ENCODE measurements at places on chromosomes 4 and X.

DNA sequence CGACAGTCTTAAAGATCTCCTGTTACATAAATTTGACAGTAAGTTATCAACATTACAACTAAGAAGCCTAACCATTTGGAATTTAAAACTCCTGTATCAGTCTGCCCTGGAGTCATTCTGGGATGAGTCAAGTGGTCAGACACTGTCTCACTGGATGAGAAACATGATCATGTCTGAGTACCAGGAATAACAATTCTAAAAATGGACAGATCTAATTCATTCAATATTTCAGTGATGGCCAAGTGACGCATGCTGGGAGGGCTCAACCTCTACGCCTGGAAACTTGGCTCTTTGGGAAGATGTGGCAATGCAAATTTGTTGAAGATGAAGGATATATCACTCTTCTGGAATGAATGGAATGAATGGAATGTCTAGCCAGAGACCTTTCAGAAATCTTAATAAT, 1427.2 kb downstream of the STIM2 start:
- peak; percentile 45 for DNase-seq

DNA sequence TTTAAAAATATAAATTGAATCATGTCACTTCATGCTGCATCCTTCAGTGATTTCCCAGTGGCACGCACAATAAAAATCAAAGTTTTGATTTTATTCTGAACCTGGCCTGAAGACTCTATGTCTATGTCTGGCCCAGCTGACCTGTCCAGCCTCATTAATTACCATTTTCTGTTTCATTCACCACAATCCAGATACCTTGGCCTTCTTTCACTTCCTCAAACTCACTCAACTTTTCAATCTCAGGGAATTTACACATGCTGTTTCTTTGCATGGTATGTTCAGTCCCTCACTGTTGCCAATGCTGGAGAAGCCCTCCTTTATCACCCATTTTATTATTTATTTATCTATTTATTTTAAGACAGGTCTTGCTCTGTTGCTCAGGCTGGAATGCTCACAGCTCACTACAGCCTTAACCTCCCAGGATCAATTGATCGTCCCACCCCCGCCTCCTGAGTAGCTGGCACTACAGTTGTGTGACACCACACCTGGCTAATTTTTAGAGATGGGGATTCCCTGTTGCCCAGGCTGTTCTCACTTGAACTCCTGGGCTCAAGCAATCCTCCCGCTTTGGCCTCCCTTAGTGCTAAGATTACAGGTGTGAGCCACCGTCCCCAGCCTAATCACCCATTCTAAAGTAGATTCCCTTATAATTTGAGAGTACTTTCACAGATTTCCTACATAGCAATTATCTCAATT, 43.1 kb downstream of the ZGRF1 start:
- no peak for DNase-seq

DNA sequence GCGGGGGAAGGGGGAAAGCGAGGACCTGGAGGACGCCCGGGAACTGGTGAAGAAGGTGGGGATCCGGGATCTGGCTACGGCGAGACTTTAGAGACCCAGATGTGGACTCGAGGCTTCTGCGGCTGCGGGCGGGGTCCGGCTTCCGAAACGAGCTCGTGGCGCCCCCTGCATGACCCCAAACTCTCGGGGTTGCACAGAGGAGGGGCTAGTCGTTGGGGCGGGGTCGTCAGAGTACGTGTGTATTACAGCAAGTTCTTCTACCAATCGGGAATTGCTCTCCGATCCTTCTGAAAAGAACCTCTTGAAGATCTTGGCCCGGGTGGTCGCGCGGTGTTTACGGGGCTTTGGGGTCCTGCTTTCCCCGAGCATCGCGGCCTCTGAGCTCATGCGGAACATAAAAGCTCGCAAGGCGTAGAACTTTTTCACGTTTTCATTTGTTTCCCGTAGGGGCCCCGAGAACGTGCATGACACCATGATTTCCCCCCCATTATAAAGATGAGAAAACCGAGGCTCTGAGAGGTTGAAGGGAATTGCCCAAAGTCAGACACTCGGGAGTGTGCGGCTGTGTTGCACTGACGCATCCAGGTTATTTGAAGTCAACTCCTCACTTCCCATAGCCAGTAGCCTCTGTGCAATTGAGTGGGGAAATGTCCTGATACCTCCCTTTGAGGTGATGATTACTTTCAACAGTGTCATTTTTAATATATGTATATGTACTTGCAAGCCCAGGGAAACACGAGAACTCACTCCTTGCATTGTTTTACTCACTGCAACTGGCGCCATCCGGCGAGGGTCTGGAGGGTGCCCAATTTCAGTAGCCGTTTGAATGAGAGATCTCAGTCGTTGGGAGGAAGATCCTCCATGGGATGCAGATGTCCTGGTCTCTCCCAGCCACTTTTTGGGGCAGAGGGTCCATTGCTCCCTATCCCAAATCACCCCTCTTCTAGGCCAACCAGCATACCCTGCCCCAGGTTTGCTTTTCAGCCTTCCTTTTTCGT, at the start of gene BEND4:
Gene BEND4, minus strand, starts transcription at position 149 of the 998 bp plus-strand sequence. CDS start 512 bp downstream, outside the sequence.
- no peak for DNase-seq

DNA sequence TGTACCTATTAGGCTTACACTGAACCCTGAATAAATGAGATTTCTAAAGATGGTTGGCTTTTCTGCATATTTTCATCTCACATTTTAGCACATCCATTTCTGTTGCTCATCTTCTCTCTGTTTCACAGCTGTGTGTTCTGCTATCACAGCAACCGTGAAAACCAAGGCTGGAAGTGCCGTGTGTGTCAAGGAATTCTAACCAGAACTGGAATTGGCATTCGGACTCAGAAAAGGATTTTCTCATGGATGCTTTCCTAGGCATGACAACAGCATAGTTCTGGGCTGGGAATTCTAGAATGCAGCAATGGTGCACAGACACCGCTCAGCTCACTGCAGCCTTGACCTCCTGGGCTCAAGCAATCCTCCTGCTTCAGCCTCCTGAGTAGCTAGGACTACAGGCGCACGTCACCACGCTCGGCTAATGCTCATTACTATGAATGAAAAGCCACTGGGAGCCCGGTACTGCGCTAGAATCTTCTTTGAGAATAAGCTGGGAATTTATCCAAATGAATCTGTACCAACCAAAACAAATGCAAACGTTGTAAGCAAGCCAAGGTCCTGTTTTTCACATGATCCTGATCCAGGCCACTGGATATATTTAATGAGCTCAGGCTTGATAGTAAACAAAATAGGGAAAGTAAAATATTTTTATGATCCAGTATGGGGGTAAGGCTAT, 105.2 kb downstream of the RBM47 start:
- DNase-seq = no peak

DNA sequence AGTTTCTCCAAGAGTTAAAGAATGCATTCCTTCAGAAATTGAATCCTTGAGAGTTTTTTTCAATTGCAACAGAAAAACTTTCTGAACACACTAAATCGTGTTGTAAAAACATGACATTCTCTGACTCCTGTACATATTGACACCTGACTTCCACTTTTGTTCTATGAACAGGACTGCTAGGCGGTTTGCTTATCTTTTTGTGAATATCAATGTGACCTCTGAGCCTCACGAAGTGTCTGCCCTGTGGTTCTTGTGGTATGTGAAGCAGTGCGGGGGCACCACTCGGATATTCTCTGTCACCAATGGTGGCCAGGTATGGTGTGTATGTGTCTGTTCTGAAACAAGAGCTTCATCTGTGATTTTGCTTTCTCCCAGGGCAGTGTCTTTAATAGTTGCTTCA, 71.9 kb downstream of the MAOA start:
- DNase-seq = no peak

GRCh38 chrX:102517326-102517725, 787 bp upstream of the TMSB15A start:
- no peak for DNase-seq

GRCh38 chr4:25439918-25440477, 62.9 kb downstream of the ANAPC4 start:
- no peak for DNase-seq

DNA sequence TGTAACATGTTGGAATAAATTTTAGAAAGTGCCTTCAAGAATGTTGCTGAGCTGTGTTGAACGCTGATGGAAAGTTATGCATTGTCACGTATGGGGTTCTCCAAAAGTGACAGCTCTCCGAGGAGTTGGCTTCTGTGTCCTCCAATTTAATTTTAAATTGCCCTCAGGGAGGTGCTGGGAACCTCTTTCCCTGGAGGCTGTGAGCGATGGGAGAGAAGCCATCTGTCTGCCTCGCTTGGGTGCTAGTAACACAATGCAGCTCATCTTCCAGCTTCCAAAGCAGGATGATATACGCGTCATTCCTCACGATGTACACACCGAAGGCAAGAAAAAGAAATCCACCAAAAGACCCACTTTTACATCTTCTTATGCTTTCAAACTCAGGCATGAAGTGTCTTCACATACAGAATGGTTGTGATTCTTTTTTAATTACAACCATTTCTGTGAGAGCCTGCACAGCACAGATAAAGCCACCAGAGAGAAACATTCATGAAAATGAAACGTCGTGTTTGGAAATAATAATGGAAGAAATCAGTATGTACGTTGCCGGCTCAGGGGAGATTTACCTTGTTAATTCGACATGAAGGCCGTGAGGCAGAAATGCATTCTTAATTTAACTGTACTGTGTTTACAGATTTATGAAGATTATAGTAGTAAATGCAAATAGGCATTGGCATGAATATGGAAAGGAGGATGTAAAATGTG, 218.9 kb downstream of the ASMT start:
- DNase-seq = no peak
